D721Med (cell line): ENCODE measurements at places on chromosomes 2 and 18.

GRCh38 chr2:168717790-168718502 is 84.5 kb upstream of the NOSTRIN start:
- no peak for DNase-seq

DNA sequence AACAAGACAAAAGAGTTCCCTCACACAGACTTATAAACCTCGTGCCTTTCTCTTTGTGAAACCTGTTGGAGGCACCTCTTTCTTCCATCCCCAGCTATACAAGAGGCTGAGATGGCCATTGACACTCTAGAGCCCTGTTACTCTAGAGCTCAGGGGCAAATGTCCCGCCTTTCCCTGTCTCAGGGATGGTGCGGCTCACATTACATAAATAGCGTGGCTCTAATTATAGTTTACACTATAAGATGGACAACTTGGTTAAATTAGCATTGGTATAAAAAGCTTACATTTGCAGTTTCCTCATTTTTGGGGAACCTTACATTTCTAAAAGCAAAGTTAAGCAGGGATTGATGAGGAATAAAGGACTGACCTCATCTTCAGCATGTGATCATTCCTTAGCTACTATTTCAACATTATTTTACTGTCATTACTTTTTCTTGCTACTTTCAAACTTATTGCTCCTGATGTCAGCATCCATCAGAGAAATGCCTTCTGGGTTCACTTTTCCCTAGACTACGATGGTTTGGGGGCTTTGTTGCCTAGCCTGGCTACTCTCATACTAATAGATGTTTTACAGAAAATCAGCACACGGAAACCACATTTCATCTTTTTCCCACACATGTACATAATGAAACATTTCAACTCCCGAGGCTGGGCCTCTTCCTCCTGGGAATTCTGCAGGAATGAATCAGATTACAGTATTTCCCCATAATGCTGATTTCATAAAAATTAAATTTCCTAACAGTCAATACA is 40.4 kb downstream of the FTCDNL1 start:
- DNase-seq, result no peak

GRCh38 chr18:34158881-34159690 is 65.6 kb downstream of the NOL4 start:
- DNase-seq, result peak; percentile 40

- no peak for DNase-seq
Observed at GRCh38 chr18:8987241-8987640, 115.3 kb upstream of the NDUFV2 start.

- DNase-seq, result no peak
Observed at GRCh38 chr18:31102941-31103340, 720 bp upstream of the DSC2 start.

- DNase-seq, result no peak
Observed at GRCh38 chr2:182077448-182078142, 91.9 kb downstream of the PPP1R1C start.
